ENCODE measurements at places on chromosomes 7 and 10.

GRCh38 chr7:158016180-158017097 is 571.2 kb downstream of the PTPRN2 start:
- no peak for DNase-seq

DNA sequence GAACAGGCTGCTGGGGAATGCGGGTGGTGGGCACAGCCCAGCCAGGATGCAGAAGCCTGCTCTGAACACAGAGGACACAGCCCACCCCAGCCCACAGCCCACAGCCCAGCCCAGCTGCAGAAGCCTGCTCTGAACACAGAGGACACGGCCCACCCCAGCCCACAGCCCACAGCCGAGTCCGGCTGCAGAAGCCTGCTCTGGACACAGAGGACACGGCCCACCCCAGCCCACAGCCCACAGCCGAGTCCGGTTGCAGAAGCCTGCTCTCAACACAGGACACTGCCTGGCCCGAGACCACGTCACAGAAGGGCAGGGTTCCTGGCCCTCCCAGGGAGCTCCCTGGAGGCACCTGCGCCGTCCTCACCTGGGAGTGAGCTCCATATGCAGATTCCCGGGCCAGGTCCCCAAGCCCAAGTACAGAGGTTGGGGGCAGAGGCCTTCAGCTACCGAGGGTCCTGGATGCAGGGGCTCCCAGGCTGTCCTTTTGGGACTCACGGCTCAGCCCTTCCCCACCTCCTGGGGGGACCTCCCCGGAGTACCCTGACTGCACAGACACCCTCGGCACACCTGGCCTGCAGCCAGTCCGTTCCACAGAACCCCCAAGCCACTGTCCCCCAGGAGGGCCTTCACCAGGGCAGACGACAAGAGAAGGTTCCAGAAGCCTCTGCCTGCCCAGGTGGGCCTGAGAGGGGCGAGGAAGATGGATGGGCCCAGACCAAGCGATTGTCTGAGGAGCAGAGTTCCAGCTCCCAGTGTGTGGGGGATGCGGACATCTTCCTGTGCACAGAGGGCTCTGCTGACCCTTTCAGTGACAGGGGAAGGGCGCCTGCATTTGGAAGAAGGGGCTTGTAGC is 23.7 kb upstream of the FOXL3 start:
- no peak for DNase-seq

- DNase-seq = no peak
Measured at GRCh38 chr7:132557489-132558044, 18.7 kb downstream of the PLXNA4 start.

GRCh38 chr10:123194056-123194455 is 39.9 kb downstream of the BUB3 start:
- DNase-seq = no peak

DNA sequence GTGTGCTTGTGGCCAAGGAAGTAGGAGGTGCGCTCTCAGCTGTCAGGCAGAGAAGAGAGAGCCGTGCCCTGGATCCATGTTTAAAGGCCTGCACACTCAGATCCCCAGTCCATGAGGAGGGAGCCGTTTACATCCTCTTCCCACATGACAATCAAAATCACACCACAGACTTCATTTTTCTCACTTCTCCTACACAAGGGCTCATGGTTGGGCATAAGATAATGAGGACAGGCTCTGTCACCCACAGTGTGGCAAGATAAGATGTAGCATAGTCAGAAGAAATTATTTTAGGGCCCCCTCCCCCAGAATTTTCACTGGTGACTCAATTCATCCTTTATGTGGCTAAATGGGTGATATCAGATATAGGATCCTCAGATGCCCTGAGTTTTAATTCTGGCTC is 35.9 kb upstream of the INHBA start:
- DNase-seq = no peak

- no peak for DNase-seq
Measured at GRCh38 chr7:100483090-100483721, 521 bp upstream of the NYAP1 start.

DNA sequence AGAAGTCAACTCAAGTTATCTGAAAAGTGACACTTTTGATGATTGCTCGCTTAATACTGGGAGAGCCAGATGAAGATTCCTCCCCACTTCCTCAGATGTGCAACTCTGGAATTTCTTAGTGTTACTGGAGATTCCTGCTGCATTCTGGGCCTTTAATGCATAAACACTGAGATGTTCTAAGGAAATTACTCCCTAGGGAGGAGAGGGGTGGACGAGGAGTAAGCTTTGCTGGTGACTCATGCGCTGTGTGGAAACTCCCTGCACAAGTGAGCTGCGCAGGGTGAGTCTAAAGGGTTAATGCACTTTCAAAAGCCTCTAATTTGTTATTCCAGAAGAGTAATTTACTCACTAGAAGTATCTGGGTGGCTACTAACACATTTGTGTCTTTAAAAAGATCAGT is 46.3 kb downstream of the EGFR start:
- no peak for DNase-seq

DNA sequence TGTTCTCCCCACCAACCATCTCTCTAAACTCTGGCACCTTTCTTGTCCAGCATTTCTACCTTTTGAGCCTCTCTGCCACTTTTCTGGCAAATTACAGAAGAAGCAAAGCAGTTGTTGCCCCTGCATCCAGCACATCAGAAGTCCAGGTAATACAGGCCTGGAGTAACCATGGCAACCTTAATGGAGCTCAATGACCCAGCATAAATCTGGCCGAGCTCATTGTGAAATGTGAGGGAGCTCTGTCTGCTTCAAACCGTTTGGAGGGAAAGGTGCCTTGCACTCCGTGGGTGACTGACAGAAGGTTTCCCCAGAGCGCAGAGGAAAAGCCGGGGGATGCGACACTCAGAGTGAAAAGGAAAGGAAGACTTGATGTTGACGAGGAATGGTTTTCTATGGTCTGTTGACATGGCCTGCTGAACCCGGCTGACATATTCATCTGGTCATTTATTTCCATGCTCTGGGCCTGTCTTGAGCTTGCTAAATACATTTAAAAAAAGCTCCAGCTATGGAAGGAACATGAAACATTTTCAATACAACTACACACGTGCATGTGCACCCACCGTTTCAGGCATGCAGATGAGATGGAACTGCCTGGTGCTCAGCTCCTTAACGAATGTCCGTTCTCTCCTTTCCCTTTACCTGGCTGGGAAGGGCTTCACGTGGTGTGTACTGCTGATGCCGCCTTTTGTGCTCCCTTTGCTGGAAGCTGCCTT is 74.9 kb downstream of the ADRA2A start:
- no peak for DNase-seq

GRCh38 chr7:133345690-133346421 is 93.0 kb downstream of the EXOC4 start:
- no peak for DNase-seq

- no peak for DNase-seq
Measured at GRCh38 chr10:92291616-92291865, 574 bp downstream of the MARCHF5 start.

DNA sequence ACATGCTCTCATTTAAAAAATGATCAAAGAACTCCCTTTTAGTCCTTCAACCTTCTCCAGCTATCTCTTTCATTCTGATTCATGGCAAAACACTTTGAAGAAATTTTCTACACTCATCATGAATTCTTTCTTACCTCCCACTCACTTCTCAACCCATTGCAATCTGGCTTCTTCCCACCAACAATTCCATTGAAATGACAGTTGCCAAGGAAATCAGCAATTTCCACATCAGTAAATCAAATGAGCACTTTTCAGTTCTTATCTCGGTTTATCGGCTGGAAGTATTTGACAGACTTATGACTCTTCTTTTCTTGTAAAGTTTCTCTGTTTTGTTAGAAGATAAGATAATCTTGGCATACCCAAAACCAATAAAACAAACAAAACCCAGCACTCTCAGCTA is 99.1 kb upstream of the CACNA2D1 start:
- DNase-seq = no peak

DNA sequence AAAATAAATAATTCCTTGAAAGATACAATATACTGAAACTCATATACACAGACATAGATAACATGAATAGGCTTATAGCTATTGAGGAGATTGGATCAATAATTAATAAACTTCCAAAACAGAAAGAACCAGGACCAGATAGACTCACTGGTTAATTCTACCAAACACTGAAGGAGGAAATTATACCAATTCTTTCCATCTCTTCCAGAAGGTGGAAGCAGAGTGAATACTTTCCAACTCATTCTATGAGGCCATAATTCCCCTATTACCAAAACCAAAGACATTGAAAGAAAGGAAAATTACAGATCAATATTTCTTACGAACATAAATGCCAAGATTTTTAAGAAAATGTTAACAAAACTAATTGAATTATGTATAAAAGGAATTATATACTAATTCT is 624.8 kb upstream of the LRRTM3 start:
- no peak for DNase-seq

GRCh38 chr10:124145109-124145870 is 51.9 kb upstream of the CHST15 start:
- DNase-seq = no peak

DNA sequence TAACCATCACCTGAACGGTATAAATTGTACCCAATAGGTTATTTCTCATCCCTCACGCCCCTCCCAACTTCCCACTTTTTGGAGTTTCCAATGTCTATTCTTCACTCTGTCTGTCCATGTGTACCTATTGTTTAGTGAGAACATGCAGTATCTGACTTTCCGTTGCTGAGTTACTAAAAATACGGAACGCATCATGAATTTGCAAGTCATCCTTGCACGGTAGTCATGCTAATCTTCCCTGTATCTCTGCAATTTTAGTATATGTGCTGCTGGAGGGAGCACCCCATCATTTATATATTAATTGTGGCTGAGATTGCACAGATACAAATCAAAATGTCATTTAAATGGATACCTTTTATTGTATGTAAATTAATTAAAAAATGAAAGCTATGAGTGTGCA is 75.7 kb upstream of the SFMBT2 start:
- no peak for DNase-seq

GRCh38 chr7:47659664-47660462 is 78.0 kb upstream of the TNS3 start:
- no peak for DNase-seq

DNA sequence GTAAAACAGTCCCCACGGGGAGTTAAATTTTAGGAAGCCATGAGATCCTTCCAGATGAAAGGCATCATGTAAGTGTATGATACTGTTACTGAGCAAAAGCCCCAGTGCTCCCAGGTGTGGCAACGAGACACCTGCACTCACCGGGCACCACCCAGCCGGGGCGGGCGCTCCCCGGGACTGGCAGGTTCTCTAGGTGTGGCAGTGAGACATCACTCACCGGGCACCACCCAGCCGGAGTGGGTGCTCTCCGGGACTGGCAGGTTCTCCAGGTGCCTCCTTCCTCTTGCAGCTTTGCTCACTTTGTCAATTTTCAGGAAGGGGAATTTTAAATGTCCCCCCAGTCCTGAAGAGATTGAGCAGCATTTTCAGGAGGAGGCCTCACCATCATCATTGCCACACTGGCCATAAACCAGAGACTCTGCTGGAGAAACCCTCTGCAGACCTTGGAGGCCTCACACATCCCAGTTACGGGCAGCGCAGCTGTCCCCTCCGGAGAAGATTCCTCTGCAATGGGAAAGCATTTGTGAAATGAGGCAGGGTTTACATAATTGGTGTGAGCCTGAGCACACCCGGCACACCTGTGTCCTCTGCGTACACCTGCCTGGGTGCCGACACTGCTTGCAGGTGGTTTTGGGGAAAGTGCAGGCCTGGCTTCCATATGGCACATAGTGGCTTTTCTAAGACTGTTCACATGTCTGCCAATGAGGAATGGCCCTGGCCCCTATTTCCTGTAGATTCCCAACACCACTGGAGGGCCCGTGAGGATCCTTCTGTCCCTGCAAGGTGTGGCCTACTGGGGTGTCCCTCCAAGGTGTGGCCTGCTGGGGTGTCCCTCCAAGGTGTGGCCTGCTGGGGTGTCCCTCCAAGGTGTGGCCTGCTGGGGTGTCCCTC is 191.4 kb downstream of the EBF3 start:
- no peak for DNase-seq

GRCh38 chr10:97000487-97001182 is 168.5 kb downstream of the LCOR start:
- DNase-seq = no peak
